ENCODE measurements at places on chromosomes 11 and 22. TPM values are rescaled to one million over a fixed set of nuclear protein-coding genes. Genes with fewer than 3 reads are reported as not detected.

GRCh38 chr11:47270331-47271271, 668 bp downstream of the MADD start:
- no peak for DNase-seq

DNA sequence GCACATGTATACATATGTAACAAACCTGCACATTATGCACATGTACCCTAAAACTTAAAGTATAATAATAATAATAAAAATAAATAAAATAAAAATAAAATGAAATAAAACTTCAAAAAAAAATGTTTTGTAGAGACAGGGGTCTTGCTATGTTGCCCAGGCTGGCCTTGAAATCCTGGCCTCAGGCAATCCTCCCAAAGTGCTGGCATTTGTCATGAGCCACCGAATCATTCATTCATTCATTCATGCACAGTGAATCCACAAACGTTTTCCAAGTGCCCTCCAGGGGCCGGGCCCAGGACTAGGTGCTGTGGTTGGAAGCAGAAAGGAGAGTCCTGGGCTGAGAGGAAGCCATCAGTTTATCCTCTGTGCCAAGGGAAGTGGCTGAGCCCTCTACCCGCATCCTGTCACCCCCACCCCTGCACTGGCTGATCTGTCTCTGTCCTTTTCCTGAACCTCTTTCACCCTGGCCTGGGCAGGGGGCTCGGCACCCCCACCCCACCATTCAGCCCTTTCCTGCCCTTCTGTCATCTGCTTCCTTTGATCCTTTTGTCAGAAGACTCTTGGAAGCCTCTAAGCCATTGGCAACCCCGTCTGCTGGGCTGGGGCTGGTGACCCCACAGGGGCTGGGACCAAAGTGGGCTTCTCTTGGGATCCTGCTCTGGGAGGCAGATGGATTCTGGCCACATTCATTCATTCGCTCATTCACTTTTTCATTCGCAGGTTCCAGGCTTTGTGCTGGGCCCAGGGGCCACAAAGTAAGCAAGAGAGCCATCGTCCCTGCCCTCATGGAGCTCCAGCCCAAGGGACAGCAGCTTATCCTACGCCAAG, 84.3 kb downstream of the IGLL1 start:
- no peak for DNase-seq

DNA sequence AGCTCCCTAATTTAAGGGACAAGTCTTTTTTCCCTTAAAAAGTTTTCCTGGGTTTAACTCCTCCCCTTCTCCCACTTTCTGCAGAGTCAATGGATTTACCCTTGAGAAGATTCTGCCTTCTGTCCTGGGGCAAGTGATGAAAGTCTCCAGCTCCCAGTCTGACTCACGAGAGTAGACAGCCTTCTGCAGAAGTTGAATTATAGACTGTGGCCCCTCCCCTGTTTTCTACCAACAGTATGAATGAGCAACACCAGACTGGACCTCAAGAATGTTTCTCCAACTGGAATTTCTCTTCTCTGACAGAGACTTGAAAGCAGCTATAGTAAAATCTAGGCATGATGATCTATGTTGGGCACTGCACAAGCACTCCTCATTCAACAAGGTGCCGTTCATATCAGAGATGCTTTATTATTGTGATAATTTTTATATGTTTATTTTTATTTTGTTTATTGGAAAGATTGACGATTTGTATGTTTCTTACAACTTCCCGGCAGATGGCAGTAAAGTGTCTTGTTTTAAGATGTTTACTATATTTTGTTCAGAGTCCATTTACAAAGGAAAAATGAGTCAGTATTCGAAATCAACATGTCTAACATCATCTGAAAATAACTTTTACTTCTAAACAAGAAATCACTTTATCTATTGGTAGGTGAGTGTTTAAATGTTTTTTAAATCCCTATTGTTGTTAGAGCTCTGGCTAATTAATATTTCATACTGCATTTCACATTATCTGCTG, 56.6 kb downstream of the LMO2 start:
- no peak for DNase-seq

DNA sequence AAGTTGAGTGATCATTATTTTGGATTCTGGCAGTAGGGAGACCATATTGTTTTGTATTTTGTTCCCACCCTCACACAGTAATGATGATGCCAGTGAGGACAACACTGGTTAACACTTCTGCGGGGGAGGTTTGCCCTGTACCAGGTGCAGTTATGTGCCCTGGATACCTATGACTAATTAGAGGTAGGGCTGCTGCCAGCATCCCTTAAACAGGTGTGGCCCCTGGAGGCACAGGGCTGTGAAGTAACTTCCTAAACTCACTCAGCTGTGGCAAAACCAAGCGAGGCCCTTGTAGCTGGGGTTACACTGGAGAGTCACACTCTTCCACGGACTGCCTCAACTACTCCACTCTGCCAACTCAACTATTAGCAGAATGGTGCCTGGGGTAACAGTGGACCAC, 64.5 kb downstream of the MCM5 start:
- no peak for DNase-seq

GRCh38 chr11:57458410-57459163, 1.7 kb upstream of the RTN4RL2 start:
- DNase-seq = no peak

DNA sequence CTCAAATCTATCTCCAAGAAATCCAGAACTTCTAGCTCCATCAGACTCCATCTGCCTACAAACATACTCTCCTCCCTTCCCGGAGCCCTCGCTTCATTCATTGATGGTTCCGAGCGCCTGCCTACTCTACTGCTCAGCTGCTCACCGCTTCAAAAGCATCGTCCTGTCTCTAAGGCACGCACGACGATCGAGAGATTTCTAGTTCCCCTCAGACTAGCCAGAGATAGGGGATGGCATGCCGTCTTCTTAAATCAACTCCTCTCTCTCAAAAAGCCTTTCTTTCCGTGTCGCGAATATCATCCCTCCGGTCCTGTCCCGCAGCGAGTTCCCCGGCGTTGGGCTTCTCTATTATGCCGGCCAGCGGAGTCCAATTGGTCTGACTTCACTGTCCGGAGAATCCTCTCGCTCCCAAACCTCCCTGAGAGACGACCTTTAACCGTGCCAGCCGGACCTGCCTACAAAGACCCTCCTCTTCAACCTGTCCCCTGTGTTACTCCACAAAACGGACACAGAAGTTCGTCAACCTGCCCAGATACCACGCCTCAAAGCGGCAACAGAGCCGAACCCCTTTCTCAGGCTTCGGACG, 592 bp downstream of the EEF1G start:
- DNase-seq = no peak

- no peak for DNase-seq
Measured at GRCh38 chr11:19966441-19966840, 193.8 kb downstream of the DBX1 start.

GRCh38 chr22:27879923-27880322, 39.1 kb downstream of the PITPNB start:
- no peak for DNase-seq

GRCh38 chr11:60230681-60231080, 12.3 kb downstream of the MS4A4E start:
- DNase-seq = no peak

GRCh38 chr11:47139878-47140277, 36.8 kb downstream of the ARFGAP2 start:
- no peak for DNase-seq

GRCh38 chr11:21401496-21401895, 732.1 kb downstream of the NELL1 start:
- DNase-seq = no peak

DNA sequence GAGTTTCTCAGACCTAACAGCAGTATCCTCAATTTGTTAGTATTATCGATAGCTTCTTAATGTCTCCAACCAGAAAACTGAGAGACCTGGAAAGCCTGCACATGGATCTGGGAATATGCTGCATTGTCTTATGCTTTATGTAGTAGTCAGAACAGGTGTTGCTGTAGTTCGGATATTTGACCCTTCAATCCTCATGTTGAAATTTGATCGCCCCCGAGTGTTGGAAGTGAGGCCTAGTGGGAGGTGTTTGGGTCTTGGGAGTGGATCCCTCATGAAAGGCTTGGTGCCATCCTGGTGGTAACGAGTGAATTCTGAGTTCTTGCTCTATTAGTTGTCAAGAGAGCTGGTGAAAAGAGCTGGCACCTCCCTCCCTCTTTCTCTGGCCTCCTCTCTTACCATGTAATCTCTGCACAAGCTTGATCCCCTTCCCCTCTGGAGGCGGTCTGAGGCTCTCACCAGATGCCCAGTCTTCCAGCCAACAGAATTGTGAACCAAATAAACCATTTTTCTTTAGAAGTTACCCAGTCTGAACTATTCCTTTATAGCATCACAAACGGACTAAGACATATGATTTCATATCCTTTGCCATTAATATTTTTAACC, 227.1 kb downstream of the DDX10 start:
- no peak for DNase-seq

DNA sequence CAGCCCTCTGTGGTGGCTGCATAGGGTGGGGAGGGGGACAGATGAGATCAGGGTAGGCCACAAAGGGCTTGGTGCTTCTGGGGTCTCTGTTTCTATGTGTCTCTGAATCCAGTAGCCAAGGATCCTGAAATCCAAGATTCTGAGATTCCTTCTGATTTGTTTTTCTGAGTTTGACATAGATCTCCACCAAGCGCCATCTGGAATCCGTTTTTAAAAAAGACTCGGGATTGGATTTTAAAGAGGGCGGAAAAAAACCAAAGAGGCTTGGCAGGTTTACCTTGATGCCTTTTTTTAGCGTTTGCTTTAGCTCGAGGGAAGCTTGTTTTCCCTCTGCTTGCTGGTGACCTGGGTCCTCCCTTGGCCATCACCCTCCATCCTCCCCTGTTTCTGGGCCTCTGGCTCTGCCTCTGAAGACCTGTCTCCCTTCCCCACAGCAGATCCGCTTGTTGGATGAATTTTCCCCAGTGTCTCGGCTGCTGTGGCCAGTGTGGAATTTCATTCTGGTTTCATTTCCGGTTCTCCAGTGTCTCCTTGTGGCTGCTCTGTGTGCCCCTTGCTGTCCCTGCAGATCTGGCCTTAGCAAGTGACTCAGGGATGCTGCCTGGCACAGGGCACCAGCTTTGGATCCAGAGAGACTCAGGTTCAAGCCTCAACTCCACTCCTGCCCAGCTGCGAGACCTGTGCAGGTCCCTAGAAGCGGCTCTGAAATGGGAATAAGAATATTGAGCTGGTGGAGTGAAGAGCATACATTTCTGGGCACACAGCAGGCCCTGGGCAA, 15.1 kb downstream of the SYNGR1 start:
- DNase-seq = no peak

DNA sequence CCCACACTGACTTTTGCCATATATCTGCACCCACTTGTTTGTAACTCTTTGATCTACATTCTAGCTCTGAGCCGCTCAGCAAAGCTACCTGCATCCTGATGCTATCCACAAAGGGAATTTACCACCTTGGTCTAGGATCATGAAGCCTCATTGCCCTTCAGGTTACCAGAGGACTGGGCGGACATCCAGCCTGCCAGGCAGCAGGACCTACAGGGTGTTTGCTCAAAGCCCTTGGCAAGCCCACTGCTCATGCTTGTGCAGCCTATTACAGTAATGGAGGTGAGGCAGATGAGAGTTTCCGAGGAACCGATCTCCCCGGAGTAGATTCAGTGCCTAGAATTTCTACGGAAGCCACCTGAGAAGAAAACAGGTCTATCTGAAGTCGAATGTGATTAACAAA, 417.2 kb downstream of the OPCML start:
- no peak for DNase-seq

DNA sequence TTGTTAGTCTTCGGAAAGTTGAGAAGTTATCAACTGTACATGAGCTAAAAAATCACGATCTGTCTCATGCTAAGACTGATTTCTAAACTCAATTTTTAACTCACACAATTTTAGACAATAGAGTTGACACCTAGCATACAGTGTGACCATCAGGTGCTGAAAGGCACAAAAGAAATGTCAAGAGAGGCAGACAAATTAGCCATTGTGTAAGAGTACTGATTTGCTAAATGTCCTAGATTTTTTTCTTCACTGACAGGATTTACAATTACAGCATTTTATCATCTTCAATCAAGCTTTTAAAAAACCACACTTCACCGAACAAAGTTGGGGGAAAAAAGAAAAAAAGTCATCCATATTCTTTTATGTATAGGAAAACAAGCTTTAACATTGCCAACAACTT, 7.0 kb downstream of the LGR4 start:
- DNase-seq = no peak

Gene CCDC87
- total RNA-seq = 0.86 TPM

Gene OR8D4
- not detected for total RNA-seq

Gene CCDC81
- not detected for total RNA-seq

Gene SUSD2
- total RNA-seq = 9.5 TPM
